Fibroblast of upper back skin (primary cell): ENCODE measurements at places on chromosomes 12 and 14.
A peak's percentile ranks its signal among the peaks of the same experiment; 100 is the strongest.

DNA sequence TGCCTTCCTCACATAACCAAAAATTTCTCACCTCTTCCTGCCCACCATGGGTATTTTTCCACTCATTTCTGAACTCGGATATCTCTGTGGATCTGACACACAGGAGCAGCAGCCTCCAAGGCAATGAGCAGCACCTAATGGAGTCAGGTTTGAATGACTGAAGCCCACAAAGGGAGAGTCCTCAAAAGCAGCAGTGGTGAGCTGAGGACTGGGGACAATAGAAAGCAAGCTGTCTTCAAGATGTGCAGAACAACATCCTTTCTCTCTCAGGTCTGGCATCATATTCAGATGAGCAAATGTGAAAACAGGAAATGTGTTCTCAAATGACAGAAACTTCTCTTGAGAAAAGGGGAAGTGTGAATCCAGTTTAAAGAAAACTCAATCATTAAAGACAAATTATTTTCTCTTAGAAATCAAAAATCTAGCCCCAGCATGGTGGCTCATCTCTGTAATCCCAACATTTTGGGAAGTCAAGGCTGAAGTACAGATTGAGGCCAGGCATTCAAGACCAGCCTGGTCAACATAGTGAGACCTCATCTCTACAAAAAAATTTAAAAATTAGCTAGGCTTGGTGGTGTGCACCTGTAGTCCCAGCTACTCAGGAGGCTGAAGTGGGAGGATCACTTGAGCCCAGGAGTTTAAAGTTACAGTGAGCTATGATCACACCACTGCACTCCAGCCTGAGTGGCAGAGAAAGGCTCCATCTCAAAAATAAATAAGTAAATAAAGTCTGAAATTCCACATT, 54.2 kb downstream of the C12orf42 start:
- no peak for DNase-seq

DNA sequence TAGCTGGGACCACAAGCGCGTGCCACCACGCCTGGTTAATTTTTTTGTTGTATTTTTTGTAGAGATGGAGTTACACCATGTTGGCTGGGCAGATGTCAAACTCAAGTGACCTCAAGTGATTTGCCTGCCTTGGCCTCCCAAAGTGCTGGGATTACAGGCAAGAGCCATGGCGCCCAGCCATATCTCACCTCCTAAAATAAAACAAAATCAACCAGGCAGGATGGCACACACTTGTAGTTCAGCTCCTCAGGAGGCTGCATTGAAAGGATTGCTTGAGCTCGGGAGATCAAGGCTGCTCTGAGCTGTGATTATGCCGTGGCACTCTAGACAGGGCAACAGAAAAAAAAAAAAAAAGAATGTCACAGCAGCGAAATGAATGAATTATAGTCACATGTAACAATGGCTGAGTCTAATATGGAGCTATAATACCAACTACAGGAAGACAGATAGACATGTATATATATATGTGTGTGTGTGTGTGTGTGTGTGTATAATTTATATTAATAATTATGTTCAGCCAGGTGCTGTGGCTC, 19.3 kb upstream of the TMEM120B start:
- DNase-seq, result no peak

DNA sequence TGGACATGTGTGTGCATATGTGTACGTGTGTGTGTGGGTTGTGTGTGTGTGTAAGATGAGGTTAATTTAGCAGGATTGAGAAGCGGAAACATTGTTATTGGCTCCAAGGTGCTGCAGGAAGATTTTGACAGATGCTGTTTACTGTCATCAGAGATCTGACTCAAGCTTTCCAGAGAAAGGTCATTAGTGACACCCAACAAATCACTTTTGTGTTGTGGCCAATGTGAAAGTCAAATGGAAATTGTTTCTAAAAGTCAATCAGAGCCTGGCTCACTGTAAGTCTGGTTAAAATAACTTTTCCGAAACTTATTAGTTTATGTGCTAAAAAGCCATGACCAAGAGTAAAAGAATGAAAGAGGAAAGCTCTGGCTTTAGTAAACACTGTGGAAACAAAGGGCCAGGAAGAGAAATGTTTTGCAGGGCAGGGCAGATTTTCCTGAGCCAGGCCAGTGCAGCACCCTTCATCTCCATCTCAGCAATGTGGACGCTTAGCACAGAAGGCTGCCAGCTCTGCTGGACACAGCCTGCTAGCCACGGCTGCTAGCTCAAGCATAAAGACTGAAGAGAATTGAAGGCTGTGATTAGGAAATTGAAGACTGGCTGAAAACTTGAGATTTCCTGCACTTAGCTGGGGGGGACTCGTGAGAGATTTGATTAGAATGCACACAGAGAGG, 235.8 kb downstream of the NEDD1 start:
- DNase-seq, result no peak

GRCh38 chr14:20617138-20618003, 24.1 kb downstream of the OR6S1 start:
- DNase-seq, result no peak

DNA sequence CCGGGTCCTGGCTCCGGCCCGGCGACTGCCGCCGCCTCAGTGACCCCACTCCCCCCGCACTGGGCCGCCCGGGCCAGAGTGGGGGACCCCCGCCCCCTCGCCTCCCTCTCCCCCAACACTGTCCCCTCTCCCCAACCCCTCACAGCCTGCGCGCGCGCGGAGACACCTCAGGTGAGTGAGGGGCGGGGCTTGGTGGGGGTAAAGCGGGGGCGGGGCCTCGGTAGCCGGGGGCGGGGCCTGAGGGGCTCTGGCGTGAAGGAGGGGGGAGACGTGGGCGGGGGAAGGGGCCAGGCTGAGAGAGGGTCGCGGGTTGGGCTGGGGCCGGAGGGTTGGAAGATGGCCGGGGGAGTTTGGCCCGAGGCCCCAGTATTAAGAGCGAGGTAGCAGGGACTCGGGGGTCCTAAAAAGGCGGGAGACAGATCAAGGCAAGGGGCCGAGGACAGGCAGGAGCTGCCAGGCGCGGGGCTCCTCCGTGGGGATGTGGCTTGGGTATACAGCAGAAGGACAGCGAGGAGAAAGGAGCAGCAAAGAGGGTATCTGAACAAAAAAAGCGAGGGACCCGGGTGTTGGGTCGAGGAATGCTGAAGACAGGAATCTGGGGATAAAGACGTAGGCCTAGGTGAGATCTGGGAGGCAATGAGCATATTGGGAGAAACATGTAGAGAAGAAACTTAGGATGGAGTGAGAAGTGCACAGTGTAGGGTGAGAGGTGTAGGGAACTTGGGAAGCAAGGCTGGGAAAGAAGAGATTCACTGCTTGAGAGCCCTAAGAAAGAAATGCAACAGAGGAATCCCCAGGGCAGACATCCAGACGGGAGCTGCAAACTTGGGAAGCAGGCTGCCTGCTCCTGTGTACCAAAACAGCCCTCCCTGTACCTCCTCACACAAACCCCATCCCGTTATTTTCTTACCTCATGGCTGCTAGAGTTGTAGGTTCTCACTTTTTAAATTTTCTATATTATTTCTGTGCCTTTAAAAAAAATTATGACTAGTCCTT, 10.8 kb downstream of the SUOX start:
- peak; percentile 10 for DNase-seq

DNA sequence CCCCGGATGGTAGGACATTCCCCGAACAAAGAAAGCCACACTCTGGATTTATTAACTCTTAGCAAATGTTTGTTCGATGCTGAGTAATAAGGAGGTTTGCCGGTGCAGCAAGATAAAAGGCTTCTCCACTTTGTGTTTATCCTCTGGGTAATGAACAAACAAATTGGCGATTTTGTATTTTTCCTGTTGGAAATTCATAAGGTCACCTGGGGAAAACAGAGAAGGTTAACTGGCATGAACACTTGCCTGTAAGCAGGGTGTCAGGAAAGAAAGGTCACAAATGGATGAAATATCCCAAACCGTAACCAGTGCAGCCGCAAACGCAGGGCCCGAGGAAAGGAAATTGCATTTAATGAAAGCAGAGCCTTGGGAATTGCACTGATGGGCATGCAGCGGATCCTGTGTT, 132.8 kb downstream of the RMST start:
- DNase-seq, result no peak

GRCh38 chr14:53285064-53285463, 131.9 kb upstream of the DDHD1 start:
- DNase-seq, result no peak

- DNase-seq, result peak; percentile 65
Measured at GRCh38 chr12:2248087-2248900, 195.5 kb downstream of the CACNA1C start.

DNA sequence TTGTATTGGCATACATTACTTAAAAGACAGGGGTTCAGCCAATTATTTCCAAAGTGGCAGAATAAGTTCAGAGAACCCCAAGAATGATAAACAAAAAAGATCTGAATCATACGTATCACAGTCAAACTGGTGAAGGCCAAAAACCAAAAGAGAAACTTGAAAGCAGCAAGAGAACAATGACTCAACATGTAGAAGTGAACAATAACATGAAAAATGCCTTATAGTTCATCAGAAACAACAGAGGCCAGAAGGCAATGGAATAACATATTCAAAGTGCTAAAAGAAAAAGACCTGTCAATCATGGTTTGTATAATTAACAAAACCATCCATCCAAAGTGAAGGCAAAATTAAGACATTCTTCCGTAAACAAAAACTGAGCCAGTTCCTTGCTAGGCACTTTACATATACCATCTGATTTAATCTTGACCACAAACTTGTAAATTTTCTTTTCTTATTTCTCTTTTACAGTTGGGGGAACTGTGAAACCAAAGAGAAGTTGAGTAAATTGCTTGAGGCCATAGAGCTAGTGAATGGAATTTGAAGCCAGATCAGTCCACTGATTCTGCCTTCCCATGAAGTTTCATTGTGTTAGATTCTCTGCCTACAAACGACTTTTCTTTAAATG, 232.1 kb upstream of the SEL1L start:
- no peak for DNase-seq

DNA sequence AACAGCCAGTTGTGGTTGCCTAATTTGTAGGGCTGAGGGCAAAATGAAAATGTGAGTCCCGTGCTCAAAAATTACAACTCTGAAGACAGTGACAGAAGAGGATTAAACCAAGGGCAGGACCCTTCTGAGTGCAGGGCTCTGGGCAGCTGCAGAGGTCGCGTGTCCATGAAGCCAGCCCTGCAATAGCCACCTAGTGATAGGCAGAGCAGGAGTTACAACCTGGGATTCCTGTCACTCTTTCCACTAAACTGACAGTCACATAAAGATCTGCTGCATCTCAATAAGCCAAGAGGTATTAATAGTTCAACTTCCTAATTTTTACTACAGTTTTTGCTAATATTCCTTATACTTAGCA, 94.1 kb downstream of the SLC2A13 start:
- no peak for DNase-seq

DNA sequence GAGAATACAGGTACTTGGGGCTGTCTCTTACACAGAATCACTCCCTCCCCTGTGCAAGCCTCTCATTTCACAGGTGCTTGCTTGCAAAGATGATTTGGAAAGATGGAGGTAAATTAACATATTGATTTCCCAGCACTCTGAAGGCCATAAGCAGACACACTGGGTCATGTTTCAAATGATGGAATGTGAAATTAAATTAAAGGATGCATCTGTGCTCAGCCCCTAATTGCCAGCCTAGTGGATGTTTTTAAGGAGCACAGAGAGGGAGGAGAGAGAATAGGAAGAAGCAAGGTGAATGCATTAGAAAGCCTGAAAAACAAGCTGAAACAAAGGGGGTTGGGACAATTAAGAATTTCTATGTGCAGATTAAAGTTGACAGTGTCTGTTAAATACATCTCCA, 96.1 kb upstream of the GRIP1 start:
- DNase-seq, result no peak

DNA sequence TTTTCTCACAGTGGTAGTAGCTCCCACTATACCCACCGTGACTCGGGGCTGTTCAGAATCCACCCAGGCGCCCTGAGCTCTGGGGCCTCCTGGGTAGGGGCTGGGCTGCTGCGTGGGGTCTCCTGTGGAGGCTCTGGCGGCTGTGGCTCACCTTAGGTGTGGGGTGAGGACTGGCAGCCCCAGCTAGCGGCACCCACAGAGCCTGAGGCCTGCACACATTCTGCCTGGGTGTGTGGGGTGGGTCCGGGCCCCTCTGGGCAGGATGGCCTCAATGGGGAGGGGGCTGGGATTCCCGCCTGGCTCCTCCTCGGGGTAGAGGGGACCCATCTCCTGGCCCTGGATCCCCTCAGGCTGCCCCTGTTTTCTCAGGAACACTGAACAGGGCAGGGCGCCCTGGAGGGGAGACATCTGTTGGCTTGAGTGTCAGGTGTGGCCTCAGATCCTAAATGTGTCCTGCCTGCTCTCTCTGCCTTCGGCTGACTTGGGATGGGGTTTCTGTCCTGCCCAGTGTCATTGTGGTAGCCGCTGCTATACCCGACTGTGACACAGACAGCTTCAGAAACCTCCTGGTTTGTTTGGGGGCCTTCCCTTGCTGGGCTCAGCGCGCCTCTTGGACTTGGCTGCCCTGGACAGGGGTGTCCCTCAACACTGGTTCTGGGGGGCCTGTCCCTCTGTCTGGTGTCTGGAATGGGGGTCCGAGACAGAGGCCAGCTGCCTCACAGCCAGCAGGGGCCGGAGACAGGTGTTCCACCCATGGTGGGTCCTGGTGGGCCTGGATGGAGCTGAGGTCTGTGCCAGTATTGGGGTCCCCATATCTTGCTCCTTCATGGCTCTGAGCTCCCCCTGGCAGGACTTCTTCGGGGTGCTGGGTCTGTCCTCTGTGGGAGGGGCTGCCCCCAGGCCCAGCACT, 354.9 kb downstream of the TMEM121 start:
- DNase-seq, result no peak

GRCh38 chr12:81150382-81150781, 72.5 kb downstream of the ACSS3 start:
- no peak for DNase-seq

DNA sequence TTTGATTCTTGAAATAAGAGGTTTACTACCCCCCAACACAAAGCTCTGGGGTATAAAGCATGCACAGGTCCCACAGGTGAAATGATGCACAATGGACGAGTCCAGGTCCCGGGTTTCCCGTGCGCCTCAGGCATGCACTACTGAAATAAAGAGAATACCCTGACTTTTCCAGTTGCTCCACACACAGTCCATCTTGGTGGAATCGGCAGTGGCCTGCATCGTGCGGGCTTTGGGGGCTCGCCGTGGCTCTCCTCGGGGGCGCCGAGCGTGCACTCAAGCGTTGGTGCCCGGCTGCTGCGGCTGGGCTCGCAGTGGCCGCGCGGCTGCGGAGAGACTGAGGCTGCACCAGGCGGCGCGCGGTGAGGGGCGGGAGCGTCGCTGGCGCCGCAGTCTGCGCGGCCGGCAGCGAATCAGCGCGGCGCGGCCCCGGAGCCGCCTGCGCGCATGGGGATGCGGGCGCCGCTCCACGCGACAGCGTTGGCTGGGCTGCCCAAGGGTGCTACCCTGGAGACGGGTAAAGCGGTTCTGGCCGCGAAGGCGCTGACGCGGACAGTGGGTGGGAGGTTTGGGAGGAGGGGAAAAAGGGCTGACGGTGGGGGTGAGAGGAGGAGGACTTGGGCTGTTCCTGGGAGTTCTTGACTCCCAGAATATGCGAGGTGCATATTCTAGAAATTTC, 53.8 kb upstream of the CCDC175 start:
- DNase-seq, result peak; percentile 1

DNA sequence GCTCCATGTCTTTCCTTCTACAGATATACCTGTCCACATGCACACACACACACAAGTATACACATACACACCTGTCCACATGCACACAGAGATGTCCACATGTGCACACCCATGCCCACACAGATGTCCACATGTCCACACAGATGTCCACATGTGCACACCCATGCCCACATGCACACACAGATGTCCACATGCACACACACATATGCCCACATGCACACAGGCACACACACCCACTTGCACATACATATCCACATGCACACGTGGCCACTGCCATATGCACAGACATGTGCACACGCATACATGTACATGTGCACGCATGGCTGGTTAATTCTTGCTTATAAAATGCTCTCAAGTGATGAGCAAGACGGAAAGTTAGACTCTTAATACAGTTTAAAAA, 32.2 kb downstream of the ELK3 start:
- no peak for DNase-seq

GRCh38 chr12:41634091-41634490, 446.0 kb downstream of the PDZRN4 start:
- no peak for DNase-seq
